ENCODE measurements at places on chromosomes 1 and 21.
A peak's percentile ranks its signal among the peaks of the same experiment; 100 is the strongest.

DNA sequence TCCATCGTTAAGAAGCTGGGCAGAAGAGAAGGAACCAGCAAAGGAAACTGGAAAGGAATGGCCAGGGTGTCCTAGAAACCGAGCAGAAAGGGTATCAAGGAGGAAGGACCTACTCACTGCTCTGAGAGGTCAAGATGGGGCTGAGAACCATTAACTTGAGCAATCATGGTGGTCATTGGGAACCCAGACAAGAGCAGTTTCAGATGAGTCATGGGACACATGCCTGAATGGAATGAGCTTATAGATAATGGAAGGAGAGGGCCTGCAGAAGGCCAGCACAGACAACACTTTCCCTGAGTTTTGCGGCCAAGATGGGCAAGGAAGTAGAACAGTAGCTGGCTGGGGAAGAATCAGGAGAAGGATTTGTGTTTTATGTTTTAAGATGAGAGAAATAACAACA is 383.2 kb downstream of the KIF26B start:
- DNase-seq: no peak

DNA sequence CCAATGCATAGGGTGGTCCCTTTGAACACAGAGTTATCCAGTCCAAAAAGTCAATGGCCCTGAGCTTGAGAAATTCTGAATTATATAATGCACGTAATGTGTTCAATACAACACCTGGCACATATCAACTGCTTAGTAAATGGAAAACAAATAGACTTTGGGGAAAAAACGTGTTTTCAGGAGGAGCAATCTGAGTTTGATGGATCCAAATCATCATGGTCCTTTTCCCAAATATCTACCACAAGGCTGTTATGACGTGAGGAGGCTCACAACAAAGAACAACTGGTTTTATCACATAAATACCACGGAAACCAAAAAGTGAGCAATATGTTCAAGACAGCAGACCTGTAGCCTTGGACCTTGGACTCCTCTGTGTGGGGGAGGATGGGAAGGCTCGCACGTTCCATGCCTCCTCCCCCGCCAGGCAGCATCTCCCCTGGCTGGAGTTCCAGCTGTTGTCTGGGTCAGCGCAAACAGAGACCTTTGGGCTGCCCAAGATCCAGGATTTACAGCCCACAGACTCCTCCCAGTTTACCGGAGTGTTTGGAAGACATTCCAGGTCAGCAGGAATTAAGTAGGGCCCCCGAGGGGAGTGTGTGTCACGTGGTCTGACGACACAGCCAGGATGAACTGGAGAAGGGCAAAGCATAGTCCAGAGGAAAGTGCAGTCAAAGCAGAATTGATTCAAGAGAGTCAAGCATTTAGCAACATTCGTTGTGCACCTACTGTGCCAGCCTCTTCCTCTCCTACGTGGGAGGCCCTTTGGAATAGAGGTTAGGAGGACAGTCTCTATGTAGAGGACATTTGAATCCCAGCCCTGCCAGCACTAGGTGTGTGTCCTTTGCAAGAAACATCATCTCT is 32.2 kb upstream of the MED18 start:
- no peak for DNase-seq

GRCh38 chr1:54601730-54602129 is 21.6 kb downstream of the FAM151A start:
- DNase-seq: no peak

DNA sequence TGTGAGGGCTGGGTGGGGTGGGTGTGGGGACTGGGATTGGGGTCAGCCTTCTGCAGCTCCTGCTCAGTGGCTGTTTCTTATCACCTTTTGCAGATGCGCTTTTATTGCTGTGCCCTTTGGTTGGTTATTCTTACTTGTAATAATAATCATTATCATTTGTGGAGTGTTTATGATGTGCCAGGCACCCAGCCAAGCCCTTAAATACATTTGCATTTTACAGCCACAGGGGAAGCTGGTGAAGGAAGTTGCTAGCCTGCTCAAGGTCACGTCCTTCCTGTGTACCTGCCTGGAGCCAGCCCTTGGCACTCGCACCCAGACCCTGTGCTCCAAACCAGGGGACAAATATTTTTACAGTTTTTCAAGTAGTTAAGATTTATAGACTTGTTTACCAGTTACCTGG is 144.0 kb downstream of the PGBD5 start:
- no peak for DNase-seq

DNA sequence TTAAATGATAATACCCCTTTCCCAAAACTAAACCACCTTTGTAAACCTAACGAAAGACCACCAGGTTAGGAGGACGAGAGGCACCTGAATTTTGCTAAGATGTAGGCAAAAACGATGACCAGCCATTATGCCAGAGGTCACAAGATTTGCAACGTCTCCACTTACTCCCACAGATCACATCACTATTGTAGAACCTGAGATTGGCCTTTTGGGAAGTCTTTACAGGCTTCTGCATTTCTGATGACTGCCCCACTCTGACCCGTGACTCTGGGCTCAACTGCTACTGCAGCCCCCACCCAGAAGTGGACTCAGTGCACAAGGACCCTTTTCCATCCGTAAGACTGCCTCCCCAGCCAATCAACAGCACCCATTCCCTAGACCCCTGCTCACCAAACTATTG is 36.4 kb upstream of the COL6A2 start:
- no peak for DNase-seq

DNA sequence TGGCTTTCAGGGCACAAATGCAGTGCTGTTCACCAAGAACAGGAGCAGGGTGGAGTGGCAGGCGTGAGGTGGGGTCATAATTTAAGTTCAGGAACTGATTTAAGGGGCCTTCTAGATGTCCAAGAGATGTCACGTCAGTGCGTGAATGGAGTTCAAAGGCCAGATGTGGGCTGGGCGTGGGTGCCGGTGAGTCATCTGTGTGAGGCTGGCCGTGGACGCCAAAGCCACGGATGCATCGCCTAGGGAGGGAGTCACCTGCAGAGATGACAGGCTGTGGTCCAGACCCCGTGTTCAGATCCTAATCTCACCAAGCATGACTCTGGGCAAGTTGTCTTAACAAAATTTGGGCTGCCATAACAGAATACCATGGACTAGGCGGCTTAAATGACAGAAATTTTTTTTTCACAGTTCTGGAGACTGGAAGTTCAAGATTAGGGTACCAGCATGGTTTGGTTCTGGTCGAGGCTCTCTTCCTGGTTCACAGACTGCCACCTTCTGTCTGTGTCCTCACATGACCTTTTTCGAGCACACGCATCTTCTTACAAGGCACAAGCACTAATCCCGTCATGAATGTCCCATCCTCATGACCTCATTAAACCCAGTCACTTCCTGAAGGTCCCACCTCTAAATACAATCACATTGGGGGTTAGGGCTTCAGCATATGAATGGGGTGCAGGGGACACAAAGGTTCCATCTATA is 109.6 kb downstream of the PRDM2 start:
- peak; percentile 31 for DNase-seq

GRCh38 chr1:100343897-100344296 is 8.4 kb upstream of the CDC14A start:
- DNase-seq: no peak

DNA sequence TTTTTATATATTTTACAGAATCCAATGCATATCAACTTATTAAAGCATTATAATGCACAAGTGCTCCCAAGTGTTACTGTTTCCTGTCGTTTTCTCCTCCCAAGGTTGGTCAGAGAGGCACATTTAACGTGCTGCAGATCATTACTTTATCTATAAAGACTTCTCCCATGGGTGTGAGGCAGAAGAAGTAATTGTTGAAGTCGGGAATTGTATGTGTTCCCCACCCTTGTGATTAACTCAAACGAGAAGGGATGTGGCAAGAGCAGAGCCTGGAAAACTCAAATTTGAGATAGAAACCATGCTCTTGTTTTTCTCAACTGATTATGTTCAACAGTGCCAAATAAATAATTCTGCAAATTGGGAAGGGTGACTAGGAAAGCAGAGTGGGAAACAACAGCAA is 412.5 kb upstream of the ADAMTS5 start:
- DNase-seq: no peak

- DNase-seq: no peak
These were observed 11.1 kb downstream of the CYP2J2 start for GRCh38 chr1:59915516-59915915.

All from CD4-positive, alpha-beta T cell treated with Interleukin-17A for 4 hours (primary cell).